ENCODE measurements at places on chromosomes 2 and 18. TPM values are rescaled to one million over a fixed set of nuclear protein-coding genes. Genes with fewer than 3 reads are reported as not detected.

Gene ANKRD36B
- total RNA-seq = 6.7 TPM

DNA sequence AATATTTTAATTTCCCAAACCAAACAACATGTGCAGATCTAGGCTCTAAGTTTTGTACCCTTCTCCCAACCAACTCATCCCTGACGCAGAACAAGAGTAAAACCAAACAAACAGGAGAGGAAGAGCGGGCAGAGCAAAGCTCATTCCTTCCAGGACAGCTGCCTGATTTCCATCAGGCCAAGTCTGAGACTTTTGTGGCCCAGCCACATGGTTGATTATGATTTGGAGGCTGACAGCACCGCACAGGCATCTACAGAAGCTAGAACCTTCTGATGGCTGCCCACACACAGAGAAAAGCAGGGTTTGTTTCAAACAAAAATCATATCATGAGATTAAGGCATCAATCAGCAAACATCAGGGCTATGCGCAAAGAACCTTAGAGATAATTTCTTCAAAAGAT is 262.6 kb downstream of the TNS1 start:
- no peak for DNase-seq

Gene PROM2
- 72.2 TPM for total RNA-seq

Gene PDCL3
- total RNA-seq = 8.2 TPM

DNA sequence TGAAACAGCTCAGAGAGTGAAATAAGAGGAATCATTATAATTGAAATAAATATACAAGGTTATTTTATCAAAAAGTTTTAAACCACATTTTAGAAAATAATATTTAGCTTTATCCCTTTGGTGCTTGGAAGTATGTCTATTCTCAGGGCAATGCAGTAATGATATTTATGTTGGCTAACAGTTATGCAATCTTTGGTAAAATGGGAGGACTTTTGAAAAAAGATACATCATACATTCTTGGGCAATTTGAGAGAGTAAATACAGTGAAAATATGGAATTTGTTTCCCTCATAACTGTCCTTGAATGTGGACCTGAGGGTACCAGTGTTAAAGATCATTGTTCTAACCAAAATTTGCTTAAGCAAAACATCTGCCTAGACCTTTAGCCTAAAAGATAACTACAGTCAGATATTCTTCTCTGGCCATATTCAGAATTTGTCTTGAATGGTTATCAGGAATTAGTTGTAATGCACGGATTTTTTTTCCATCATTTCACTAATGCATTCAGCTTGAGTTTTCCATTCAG is 137.2 kb downstream of the LRRTM1 start:
- DNase-seq = no peak

- DNase-seq = no peak
Observed at GRCh38 chr2:239238839-239239606, 161.8 kb downstream of the HDAC4 start.

DNA sequence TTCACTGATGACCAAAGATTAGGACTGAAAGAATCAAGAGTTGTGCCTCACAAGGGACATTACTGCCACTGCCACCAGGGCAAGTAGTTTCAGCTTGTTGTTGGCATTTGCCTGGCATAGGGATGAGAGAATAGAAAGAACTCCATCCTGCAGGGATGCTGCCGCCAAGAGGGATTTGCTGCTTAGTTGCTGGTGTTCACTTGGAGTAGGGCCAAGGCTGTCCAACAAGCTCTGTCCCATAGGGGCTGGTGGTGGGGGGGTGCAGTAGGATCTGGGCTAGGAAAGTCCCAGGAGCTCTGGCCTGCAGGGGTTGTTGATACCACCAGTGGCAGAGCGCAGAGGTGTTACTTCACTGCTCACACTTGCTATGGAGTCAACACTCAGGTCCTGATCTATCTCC is 84.9 kb upstream of the MGAT4A start:
- DNase-seq = no peak

GRCh38 chr18:27206411-27206810 is 21.3 kb upstream of the CHST9 start:
- no peak for DNase-seq

GRCh38 chr2:216425008-216425787 is 12.9 kb downstream of the SMARCAL1 start:
- no peak for DNase-seq

GRCh38 chr2:54947646-54948045 is 102.6 kb downstream of the RTN4 start:
- no peak for DNase-seq

- peak; percentile 17 for DNase-seq
Observed at GRCh38 chr2:67872481-67872880, 190.3 kb downstream of the C1D start.

- no peak for DNase-seq
Observed at GRCh38 chr2:119431976-119432850, 559 bp downstream of the TMEM37 start.

- no peak for DNase-seq
Observed at GRCh38 chr2:45736757-45737704, 85.6 kb downstream of the PRKCE start.

Gene PLCD4
- not detected for total RNA-seq

Gene POTEI
- total RNA-seq = 0.08 TPM

DNA sequence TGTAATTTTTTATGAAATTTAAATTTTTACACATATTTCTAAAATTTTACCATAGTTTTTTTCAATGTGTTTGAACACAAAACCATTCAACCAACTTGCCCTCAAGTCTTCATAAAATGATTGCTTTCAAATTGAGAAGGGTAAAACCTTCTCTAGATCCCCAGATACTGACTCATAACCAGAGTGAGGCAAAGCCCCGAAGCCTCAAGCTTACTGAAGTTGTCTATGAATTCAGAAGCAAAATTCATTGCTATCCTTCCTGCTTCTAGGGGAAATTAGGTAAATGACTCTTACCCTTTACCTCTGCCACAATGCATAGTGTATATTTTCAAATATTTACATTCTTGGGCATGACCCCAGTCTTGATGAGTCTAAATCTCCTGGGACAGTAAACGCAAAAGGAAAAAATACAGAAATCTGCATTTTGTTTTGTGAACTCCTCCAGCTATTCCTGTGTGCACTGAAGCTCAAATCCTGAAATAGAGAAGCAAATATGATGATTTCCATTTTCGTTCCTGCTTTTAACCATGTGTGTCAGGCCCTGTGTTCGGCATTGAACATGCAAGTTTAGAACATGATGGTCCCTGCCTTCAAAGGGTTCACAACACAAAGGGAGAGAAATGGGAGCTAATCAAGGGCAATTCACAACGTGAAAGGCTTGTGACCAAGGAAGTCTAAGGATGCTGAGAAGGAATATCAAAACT is 246.3 kb downstream of the SUCLG1 start:
- DNase-seq = no peak

- no peak for DNase-seq
Observed at GRCh38 chr2:14790041-14790640, 157.6 kb downstream of the LRATD1 start.

GRCh38 chr2:231276987-231277386 is 78.6 kb downstream of the ARMC9 start:
- no peak for DNase-seq

Gene DPYSL5
- not detected for total RNA-seq

Gene MYO3B
- total RNA-seq = not detected

DNA sequence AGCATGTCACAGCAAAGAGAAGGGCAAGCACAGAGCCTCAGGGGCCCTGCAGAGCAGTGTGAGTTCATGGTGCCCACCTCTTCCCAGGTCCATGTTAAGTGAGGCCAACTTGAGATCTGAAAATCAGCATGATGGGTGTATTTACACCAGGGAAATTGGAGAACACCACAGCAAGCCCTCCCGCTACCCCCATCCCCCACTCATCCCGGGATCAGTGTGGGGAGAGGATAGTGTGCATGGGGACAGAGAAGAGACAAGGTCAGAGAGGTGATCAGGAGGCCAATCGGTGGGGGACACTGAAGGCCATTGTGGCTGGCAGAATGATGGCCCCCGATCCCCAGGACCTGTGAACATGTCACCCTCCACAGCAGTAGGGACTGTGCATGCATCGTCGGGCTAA is 54.7 kb downstream of the PTGR3 start:
- DNase-seq = no peak

GRCh38 chr2:238449909-238450417 is 23.2 kb downstream of the ASB1 start:
- DNase-seq = no peak

DNA sequence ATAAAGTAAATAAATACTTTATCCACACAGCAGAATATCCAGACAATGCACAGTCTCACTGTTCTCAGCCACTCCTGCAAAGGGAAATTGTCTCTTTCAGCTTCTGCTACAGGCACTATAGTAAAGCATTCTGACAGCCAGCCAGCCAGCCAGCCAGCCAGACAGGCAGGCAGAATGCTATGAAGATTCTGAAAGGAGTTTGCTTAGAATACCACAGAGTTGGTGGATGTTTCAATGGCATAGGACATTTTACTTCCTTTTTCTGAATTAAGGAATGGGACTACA is 116.1 kb upstream of the CYP26B1 start:
- DNase-seq = no peak

Gene LAMA3
- total RNA-seq = 9.5 TPM

DNA sequence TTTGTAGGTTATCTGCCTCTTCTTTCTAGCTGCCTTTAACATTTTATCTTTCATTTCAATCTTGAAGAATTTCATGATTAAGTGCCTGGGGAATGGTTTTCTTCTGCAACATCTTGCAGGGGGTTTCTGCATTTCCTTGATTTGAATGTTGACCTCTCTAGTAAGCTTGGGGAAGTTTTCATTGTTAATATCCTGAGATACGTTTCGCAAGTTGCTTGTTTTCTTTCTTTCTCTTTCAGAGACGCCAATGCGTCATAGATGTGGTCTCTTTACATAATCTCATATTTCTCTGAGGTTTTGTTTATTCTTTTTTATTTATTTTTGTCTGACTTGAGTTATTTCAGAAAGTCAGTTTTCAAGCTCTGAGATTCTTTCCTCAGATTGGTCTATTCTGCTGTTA is 225.7 kb downstream of the XIRP2 start:
- no peak for DNase-seq

DNA sequence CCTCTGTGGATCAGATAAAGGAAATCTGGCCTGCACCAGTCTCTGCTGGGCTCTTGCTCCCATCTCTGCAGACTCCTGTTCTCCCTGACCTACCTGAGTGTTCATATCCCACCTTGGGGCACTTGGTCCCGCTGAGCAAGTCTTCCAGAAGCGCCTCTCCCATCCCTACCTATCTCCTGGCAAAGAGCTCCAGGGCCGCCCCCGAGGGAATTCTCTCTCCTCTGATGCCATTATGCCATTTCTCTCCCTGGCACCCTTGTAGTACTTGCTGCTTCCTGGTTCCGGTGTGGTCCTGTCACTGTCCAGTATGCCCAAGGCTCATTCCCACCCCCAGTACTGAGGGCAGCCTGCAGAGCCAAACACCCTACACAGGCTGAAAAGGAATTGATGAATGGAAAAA is 99.8 kb downstream of the KLHL29 start:
- no peak for DNase-seq

Gene DSG4
- 0.38 TPM for total RNA-seq

Gene GTF2A1L
- not detected for total RNA-seq

DNA sequence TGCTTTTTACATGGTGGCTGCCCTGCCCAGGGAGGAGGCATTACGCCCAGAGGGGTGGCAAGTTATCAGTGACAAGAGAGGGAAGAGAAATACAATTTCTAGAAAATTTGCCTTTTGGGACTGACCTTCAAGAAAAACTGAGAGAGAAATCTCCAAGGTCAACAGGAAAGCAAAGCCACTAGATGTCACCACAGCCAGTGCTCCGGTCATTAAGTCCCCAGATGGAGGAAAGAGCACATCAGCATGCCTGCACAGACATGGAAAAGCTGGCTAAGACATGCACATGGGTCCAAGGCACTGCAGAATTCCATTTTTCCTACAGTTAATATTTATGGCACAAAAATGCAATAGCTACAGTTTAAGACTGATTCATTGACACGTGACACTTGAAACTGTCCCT is 21.0 kb downstream of the FHL2 start:
- peak; percentile 46 for DNase-seq

GRCh38 chr18:67731851-67732250 is 215.3 kb upstream of the DSEL start:
- DNase-seq = no peak

DNA sequence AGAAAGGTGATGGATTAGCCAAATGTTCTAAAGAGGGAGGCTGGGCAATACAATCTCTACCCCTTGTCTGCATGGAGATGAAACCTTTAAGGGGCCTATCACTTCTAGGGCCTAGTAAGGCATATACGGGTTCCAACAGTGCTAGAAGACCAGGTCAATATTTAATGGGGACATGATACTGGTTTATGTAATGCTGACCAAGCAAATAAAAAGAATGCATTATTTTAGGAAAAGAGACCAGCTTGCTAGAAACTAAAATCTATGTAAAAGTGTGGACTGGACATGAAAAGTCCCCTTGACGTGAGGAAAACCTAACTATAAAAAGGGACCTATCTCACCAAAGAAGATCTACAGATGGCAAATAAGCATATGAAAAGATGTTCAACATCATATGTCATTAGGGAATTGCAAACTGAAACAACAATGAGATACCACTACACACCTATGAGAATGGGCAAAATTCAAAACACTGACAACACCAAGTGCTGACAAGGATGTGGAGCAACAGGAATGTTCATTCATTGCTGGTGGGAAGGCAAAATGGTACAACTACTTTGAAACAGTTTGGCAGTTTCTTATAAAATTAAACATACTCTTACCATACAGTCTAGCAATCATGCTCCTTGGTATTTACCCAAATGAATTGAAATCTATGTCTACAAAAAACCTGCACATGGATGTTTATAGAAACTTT is 45.9 kb upstream of the TLK1 start:
- no peak for DNase-seq

GRCh38 chr18:41645589-41646360 is 309.3 kb upstream of the PIK3C3 start:
- no peak for DNase-seq

Gene RALBP1
- 62.2 TPM for total RNA-seq

Measured in HT-29 (cell line).